Central memory CD8-positive, alpha-beta T cell (primary cell): ENCODE measurements at places on chromosomes 2 and 18.
A peak's percentile ranks its signal among the peaks of the same experiment; 100 is the strongest.

GRCh38 chr2:121104721-121105141 is 180.3 kb downstream of the TFCP2L1 start:
- H3K36me3 ChIP-seq: no peaks in the 10 kb centered on the region
- H3K4me1 ChIP-seq: no peaks in the 10 kb centered on the region

DNA sequence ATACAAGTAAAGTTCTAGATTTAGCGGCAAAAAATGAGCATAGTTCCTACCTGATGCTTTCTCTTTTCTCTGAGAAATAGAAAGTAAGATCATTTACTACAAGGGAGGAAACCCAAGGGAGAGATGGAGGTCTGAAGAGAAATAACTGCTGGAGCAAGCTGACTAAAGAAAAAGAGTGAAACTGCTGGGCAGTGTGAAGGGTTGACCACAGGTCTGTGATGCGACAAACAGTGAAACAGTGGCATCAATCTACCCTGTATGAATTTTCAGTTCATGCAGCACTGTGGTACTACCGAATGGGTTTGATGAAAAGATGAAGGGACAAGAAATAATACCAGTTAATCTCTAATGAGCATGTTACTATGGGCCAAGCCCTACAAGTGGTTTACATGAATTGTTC is 52.2 kb downstream of the CUL3 start:
- peak overlapping the region; percentile 60 for H3K27ac ChIP-seq
- no peak for DNase-seq
- peaks cover 37% of the 10 kb centered on the region for H3K36me3 ChIP-seq
- H3K4me1 ChIP-seq: peaks cover 45% of the 10 kb centered on the region
- no peak overlapping the region for H3K4me3 ChIP-seq
- no peaks in the 10 kb centered on the region for H3K27me3 ChIP-seq

- no peaks in the 10 kb centered on the region for H3K4me1 ChIP-seq
- H3K4me3 ChIP-seq: no peak overlapping the region
- H3K27ac ChIP-seq: no peak overlapping the region
- no peaks in the 10 kb centered on the region for H3K36me3 ChIP-seq
- no peak for DNase-seq
Measured at GRCh38 chr2:126899616-126900185, 1.0 kb downstream of the TEX51 start.

GRCh38 chr2:69618362-69618761 is 25.2 kb downstream of the AAK1 start:
- H3K4me3 ChIP-seq: no peak overlapping the region
- peaks cover 26% of the 10 kb centered on the region for H3K4me1 ChIP-seq
- H3K36me3 ChIP-seq: peaks cover 6% of the 10 kb centered on the region
- H3K27me3 ChIP-seq: no peaks in the 10 kb centered on the region
- no peak for DNase-seq

DNA sequence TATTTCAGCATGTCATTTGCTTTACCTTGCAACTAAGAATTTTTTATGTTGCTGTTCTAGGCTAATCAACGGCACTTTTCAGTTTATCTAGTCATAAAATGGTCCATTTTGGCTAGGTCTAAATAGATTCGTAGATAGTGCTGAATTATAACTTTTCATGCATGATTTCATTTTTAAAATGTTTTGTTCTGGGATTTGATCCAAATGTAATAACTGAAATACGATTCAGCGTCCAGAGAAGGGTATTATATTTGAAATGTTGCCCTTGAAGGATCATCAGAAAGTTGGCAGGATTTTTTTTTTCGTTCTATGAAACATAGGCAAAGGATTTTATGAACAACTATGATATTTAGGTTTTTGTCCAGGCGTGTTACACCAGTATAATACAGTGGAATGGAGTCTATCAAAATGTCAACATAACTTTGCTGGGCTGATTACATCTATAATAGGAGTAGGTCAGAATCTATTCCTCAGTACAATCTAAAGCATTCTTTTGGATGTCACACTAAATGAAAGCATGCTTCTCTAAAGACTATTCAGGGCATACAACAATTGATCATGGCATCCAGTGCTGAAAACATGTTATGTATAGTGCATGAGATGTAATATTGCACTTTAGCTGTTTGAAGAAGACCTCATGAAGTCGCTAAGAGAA is 24.8 kb downstream of the TTC27 start:
- no peak overlapping the region for H3K27ac ChIP-seq
- H3K27me3 ChIP-seq: no peaks in the 10 kb centered on the region
- no peak for DNase-seq
- no peak overlapping the region for H3K4me3 ChIP-seq
- H3K4me1 ChIP-seq: no peaks in the 10 kb centered on the region
